RKO (cell line): ENCODE measurements at places on chromosomes 16 and 17.
A peak's percentile ranks its signal among the peaks of the same experiment; 100 is the strongest.

DNA sequence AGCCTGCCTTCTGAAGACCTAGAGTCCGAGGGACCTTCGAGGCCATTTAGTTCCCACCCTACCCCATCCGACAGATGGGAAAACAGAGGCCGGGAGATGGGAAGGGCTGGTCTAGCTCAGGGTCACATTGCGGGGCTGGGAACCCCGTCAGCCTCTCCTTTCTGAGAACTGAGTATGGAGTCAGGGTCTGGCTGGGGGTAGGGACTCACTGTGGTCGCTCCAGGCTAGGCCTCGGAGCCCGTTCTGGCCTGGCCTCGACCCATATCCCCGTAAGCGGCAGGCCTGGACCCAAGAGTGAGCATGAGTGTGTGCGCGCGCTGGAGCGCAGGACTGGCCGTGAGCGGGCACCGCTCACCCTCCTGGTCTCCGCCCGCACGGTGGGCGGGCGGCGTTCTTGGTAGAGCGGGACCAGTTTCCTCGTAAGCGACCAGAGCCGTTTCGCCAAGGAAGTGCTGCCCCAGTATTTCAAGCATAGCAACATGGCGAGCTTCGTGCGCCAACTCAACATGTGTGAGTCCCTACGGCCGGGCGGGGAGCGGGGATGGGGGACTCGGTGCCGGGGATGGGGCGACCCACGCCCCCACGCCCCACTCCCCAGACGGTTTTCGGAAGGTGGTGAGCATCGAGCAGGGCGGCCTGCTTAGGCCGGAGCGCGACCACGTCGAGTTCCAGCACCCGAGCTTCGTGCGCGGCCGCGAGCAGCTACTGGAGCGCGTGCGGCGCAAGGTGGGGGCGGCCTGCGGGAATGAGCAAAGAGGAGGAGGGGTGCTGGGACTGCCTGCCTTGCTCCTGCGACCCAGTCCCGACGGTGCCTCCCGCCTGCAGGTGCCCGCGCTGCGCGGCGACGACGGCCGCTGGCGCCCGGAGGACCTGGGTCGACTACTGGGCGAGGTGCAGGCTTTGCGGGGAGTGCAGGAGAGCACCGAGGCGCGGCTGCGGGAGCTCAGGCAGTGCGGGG lies 855 bp downstream of the HSF4 start:
- no peak for DNase-seq

DNA sequence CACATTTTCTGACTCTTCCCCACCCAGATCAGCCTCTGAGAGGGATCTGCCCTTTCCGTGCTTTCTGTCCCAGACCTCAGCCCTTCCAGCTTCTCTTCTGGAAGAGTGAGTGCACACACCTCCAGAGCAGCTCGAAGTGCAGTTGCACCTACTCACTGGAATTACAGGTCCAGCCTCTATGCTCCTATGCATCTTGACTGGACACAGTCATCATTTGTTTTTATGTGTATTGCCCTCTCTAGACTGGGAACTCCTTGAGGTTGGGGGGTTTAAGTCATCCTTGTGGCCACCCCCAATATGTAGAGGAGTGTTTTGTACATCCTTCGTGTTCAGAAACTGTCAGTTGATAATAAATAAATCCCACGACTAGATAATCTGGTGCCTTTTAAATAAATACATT lies 81.9 kb downstream of the CDK5R1 start:
- DNase-seq: no peak

DNA sequence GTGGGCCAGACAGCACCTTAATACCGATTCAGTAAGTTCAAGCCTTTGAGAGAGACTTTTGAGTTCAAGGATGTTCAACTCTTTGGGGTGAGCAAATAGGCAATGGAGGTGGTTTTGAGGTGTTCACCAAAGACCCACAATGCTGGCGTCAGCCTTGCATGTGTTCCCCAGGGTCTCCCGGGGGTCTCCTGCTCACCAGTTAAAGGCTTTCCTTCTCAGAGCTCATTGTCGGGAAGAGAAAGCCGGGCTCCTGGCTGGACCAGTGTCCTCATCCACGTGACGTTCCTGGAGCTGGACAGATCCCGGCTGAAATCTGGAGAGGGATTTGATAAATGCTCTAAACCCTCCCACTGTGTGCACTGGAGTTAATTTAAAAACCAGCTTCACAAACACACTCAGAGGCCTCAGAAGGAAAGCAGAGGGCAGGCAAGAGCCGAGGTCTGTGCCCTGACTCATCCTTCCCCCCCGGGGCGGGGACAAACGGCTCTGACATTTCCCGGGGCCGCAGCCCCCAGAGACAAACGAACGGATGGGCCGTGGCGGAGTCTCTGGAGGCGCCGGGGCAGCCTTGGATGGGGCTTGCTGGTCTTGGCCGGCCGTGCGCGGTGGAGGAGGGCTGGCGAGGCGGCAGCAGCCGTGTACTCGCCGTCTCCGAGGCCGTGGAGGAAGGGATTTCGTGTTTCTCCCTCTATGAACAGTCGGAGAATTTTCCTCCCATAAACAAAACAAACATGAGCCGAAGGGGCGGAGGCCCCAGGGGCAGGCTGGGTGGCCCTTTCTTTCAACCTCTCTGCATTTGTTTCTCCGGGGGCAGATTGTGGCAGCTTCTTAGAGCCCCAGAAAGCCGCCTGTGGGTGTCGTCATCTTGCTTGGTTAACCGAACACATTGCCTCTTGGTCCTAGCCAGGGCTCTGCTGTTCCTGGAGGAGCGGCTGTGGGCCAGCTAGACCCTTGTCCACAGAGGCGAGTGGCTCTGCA lies 94.2 kb downstream of the NTN1 start:
- DNase-seq: no peak

DNA sequence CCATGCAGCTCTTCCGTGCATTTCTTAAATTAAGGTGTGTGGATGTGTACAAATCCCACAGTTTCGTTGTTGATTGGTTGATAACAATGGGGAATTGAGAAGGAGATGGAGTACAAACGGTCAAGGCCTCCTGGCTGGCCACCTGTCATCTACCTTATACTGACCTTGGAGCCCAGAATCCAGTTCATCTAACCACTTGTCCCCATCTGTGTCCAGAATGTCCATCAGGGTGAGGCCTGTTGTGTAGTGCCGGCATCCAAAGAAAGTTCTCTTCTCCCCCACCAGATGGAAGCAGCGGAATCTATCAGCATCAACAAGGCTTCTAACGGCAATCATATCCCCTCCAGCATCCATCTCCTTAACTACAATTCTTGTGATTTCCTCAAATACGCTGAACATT lies 1.5 kb downstream of the GSDMB start:
- peak; percentile 19 for DNase-seq

DNA sequence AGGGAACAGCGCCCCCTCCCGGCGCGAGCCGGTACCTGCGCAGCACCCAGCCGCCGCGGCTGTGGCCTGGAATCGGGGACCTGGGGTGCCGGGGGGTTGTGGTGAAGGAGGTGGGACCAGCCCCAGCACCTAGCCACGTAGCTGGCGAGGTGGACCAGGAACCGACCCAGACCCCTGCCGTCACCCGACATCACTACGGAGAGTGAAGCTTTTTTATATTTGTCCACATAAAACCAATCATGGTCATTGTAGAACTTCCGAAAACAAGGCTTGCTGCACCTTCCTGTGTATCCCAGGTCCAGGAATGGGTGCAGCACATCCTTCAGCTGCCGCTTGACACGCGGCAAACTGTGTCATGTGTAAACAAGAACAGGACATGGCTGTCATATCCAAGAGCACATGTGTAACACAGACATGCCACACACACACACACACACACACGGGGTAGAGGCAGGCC lies 1.3 kb downstream of the HBQ1 start:
- DNase-seq: no peak

- DNase-seq: no peak
These were observed 7.6 kb downstream of the EPN2 start for GRCh38 chr17:19244781-19245180.

DNA sequence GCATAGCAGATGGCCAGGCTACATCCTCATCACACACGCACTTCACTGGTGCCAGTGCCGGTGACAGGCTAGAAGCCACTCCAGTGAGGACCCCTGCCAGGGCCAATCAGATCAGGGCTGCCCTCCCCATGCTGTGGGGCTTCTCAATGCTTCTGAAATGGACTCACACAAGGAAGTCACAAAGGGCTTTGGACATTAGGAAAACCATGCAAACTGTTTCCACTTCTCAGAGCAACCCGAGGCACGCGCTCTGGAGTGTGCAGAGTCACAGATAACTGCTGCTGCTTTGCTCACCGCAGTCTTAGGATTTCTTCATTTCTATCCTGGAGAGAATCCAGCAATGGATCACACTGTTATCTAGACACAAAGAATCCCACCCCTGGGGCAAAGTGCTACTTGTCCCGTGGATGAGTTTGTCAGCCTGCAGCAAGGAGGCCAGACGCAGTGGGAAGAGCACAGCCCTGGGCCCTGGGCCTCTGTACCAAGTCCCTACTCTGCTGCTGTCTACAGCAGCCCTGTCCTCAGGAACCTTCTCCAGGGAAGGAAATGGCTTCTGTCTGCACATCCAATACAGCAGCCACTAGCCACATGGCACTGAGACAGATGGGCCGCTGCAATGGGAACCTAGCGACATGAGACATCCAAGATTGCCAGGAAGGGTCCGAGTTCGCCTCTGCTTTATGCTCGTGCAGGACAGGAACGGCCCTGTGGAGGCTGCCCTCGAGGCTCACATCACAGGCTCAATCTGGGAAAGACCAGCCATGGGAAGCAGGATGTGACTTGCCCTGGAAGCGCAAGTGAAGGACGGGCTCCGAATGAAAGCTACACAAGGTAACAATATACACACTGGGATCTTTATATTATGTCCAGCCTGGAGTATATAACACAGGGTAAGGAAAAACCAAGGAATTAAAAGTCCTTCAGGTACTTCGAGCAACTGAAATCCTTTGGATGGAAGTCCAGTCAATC lies 169.3 kb downstream of the ZFHX3 start:
- no peak for DNase-seq

DNA sequence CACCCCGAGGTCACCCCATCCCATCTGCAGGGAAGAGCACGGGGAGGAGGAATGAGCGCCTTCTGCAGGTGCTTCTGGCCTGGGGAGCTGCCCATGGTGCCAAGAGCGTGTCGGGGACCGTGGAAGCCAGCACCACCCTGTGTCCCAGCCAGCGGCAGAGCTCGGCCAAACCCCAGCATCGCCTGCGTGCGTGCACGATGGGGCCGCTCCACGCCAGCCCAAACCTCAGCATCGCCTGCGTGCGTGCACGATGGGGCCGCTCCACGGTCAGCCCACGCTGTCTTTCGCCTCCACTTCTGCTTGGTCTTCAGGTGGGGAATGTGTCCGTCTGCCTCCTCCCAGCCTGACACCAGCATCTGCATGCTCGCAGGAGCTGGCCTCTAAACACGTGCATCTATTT lies 13.9 kb downstream of the GALNS start:
- no peak for DNase-seq

- no peak for DNase-seq
These were observed 7.0 kb downstream of the KSR1 start for GRCh38 chr17:27463235-27463677.

DNA sequence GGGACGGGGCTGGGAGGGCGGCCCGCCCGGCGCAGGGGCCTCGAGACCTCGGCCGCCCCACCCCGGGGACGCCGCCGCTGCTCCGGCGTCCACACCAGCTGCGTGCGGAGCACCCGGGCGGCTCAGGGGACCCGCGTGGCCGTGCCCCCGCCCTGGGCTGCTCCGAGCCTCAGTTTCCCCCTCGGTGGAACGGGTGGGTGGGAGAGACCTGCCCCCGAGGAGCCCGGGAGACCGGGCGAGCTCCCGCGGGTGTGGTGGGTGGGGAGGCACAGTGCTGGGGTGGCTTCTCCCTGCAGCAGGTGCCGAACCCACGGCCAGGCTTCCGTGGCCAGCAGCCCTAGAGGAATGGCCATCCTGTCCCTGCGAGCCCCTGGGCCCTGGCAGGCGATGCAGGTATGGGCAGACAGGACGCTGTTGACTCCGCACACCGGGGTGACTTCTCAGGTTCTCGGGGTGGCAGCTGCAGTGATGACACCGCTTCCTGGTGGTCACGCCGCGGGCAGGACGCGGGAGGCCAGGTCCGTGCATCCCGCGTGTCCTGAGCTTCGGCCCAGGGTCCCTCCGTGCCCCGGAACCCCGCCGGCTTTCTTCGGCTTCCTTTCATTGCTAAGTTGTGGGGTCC lies 677 bp downstream of the DEF8 start:
- no peak for DNase-seq

- DNase-seq: no peak
These were observed 8.3 kb downstream of the CUEDC1 start for GRCh38 chr17:57946798-57947358.

GRCh38 chr17:45150911-45151809 lies 2.9 kb downstream of the HEXIM1 start:
- DNase-seq: peak; percentile 48

GRCh38 chr17:31522987-31523495 lies 131.6 kb downstream of the RAB11FIP4 start:
- DNase-seq: no peak
